ENCODE measurements at places on chromosomes 12 and 14. TPM values are rescaled to one million over a fixed set of nuclear protein-coding genes. Genes with fewer than 3 reads are reported as not detected.
A peak's percentile ranks its signal among the peaks of the same experiment; 100 is the strongest.

DNA sequence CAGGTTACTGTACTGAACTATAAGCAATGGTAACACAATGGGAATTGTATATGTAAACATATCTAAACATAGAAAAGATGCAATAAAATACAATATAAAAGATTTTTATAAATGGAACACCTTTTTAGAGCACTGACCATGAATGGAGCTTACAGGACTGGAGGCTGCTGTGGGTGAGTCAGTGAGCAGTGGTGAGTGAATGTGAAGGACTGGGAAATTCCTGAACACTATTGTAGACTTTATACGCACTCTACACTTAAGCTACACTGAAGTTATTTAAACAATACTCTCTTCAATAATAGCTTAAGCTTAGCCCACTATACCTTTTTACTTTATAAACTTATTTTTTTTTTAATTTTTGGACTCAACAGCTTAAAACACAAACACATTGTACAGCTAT is 313.5 kb downstream of the KCNC2 start:
- no peaks in the 10 kb centered on the region for H3K27me3 ChIP-seq
- no peaks in the 10 kb centered on the region for H3K36me3 ChIP-seq

- no peaks in the 10 kb centered on the region for H3K27me3 ChIP-seq
- no peak for DNase-seq
- no peaks in the 10 kb centered on the region for H3K36me3 ChIP-seq
- no peaks in the 10 kb centered on the region for H3K4me1 ChIP-seq
- H3K27ac ChIP-seq: no peak overlapping the region
Measured at GRCh38 chr12:93370947-93371346, 6.8 kb upstream of the NUDT4 start.

DNA sequence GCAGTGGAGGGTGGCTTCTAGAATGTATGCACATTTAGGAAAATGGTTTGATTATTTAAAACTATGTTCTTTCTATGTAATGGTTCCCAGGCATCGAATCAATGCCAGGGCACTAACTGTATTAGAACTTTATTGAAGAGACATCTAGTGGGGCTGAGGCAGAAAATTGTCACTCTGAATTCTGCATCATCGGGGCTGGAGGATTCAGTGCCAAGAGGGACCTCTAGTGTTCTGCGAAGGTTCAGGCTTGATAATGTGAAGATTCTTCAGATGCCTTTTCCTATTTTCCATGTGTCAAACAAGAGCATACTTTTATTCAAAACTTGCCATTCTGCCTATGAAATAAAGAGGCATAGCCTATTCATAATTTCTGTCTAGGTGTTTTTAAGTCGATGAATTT is 146.3 kb downstream of the CAND1 start:
- peak; percentile 16 for DNase-seq
- H3K27me3 ChIP-seq: no peaks in the 10 kb centered on the region
- H3K36me3 ChIP-seq: no peaks in the 10 kb centered on the region
- H3K4me1 ChIP-seq: no peaks in the 10 kb centered on the region
- H3K27ac ChIP-seq: no peak overlapping the region

GRCh38 chr12:46442738-46443137 is 70.2 kb upstream of the SLC38A2 start:
- no peaks in the 10 kb centered on the region for H3K36me3 ChIP-seq
- peaks cover 24% of the 10 kb centered on the region for H3K4me1 ChIP-seq
- no peak for DNase-seq
- no peak overlapping the region for H3K4me3 ChIP-seq
- H3K27me3 ChIP-seq: no peaks in the 10 kb centered on the region

Gene PSEN1
- 77.6 TPM for total RNA-seq

Gene FOXN4
- total RNA-seq: not detected

GRCh38 chr12:55385891-55386290 is 14.4 kb upstream of the OR6C65 start:
- no peaks in the 10 kb centered on the region for H3K36me3 ChIP-seq
- no peak for DNase-seq
- no peak overlapping the region for H3K27ac ChIP-seq
- H3K4me1 ChIP-seq: no peaks in the 10 kb centered on the region

- no peak for DNase-seq
- no peak overlapping the region for H3K27ac ChIP-seq
- no peak overlapping the region for H3K4me3 ChIP-seq
- no peaks in the 10 kb centered on the region for H3K36me3 ChIP-seq
- H3K27me3 ChIP-seq: no peaks in the 10 kb centered on the region
- H3K4me1 ChIP-seq: no peaks in the 10 kb centered on the region
Measured at GRCh38 chr14:63938198-63939005, 85.6 kb downstream of the SYNE2 start.

Data from tibial nerve (tissue), 4 donors.